K562 (cell line): ENCODE measurements at places on chromosomes 3 and 15. TPM values are rescaled to one million over a fixed set of nuclear protein-coding genes. Genes with fewer than 3 reads are reported as not detected.

BOC gene
- not detected in 2 replicates for total RNA-seq

CCDC39 gene
- total RNA-seq: not detected in 2 replicates

GRCh38 chr3:173395412-173396181 is 1.9 kb upstream of the NLGN1 start:
- H3K36me3 ChIP-seq: no peaks in the 10 kb centered on the region
- H3K27me3 ChIP-seq: no peaks in the 10 kb centered on the region
- no peak overlapping the region for H3K27ac ChIP-seq
- H3K4me1 ChIP-seq: no peaks in the 10 kb centered on the region
- peak overlapping the region; percentile 10; the same call in 1 of the 2 replicates for H3K4me3 ChIP-seq
- DNase-seq: peak; percentile 23

DNA sequence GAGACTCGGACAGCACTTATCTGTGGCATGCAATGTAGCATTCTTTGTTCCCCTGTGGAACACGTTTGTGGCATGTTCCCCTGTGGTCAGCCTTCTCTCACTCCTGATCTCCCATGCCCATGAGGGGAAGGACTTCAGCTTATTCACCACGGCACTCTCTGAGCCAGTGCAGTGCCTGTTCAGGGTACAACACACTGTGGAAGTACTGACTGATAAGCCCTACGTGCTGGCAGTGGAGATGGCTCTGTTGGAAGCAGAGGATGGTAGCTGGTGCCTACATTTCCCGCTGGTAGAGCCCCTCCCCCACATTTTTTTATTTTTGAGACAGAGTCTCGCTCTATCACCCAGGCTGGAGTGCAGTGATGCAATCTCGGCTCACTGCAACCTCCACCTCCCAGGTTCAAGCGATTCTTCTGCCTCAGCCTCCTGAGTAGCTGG is 43.5 kb upstream of the ETV5 start:
- H3K27ac ChIP-seq: no peak overlapping the region
- H3K4me1 ChIP-seq: no peaks in the 10 kb centered on the region
- no peak for DNase-seq
- H3K36me3 ChIP-seq: no peaks in the 10 kb centered on the region

DNA sequence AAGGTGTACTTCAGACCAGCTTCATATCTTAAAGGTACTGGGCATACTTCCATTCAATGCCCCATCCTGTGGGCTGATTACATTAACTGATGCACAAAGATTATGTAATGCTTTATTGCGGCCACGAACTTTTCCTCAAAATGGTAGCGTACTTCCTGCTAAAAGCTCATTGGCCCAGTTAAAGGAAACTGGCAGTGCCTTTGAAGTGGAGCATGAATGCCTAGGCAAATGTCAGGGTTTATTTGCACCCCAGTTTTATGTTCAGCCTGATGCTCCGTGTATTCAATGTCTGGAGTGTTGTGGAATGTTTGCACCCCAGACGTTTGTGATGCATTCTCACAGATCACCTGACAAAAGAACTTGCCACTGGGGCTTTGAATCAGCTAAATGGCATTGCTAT is 3.4 kb downstream of the SKIL start:
- H3K27me3 ChIP-seq: no peaks in the 10 kb centered on the region
- H3K36me3 ChIP-seq: peaks cover 25% of the 10 kb centered on the region
- peaks cover 9% of the 10 kb centered on the region for H3K4me1 ChIP-seq

ZCWPW2 gene
- total RNA-seq: 0.47 and 0.60 TPM in 2 replicates

DNA sequence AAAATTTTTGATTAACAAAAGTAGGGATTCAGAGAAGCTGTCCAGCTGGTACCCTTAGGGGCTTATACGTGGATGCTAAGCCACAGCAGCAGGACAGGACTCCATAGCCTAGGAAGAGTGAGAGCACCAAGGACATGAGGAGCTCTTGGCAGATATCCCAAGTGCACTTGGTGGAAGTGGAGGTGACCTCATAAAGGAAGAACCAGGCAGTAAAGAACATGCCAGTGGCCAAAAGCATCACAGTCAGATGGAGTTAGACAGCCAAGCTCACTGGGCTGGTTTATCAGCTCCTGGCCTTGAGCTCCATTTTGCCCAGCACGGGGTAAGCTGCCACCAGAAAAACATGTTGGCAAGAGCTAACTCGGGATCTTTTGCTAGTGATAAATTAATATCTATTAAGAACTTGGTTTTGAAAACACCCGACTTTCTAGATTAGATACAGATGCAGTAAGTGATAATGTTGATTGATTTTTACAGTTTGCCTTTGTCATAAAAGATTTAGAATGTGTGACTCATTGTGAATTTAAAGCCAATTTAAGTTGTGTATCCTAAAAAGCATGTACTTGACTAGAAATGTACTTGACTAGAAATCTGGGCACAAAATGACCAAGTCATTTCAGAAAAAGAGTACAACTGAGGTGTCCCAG is 108.0 kb downstream of the CMSS1 start:
- peaks cover 8% of the 10 kb centered on the region; the same call in 2 of the 3 replicates for H3K4me1 ChIP-seq
- H3K4me3 ChIP-seq: no peak overlapping the region
- no peak for DNase-seq
- no peak overlapping the region for H3K27ac ChIP-seq

PHC3 gene
- 16.9 and 21.5 TPM in 2 replicates for total RNA-seq

DNA sequence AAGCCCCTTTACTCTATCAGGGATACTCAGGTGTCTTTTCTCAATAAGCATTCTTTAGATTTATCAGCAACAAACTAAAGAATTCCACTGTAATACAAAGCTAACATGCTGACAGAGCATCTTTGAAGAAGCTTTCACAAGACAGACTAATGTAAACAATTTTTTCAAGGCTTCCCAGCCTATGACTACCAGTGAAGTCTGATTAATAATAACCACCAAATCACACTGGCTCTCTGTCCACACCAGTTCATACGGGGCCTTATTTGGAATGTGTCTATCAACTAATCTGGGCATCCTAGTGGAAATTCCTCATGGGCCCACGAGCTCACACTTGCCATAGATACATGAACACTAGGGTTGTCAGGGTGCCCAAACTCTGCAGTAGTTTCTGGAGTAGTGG is 84.5 kb downstream of the EFL1 start:
- no peak for DNase-seq
- no peak overlapping the region for H3K27ac ChIP-seq
- H3K36me3 ChIP-seq: no peaks in the 10 kb centered on the region

DNA sequence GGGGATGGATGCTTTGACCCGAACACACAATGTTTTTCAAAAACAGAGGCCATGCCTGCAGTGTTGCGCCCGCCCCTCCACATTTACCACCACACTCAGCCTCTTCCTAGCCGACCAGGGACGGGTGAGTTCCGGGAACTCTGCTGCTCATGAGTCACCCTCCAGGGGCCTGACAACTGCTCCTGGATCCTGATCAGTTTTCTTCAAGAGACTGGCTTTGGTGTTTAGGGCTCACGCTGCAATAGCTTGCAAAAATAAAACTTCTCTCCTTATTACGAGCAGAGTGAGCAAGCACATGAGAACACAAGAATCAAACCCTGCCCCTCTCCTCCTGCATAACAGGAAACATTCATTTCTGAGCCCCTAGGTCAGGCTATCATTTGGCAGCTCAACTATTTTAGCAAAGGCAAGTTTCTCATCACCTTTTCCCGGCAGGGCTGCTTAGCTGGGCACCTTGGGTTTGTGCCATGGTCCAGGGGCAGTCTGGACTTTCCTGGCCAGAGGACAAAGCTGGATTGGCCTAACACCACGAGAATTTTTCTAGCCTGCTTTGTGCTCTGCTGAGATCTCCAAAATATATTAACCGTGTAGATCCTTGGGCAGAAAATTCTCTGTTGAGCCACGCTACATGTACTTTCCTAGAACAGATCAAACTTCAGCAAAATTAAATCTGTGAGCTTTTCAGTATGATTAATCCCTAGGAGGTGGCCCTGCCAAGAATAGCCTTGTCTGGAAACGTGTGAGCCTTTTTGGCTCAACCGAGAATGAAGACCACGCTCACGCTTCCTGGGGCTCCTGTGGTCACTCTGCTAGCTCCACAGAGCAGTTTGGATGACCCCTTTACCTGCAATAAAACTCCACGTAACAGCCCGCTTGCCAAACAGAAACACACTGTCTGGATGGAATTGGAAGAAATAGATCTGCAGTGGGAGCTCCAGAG is 52.7 kb upstream of the SPATA12 start:
- peak; percentile 47 for DNase-seq
- H3K4me3 ChIP-seq: no peak overlapping the region
- peak overlapping the region; percentile 61 for H3K27ac ChIP-seq
- H3K36me3 ChIP-seq: no peaks in the 10 kb centered on the region
- H3K27me3 ChIP-seq: no peaks in the 10 kb centered on the region

GRCh38 chr3:161028555-161029153 is 76.5 kb downstream of the B3GALNT1 start:
- H3K27me3 ChIP-seq: no peaks in the 10 kb centered on the region
- no peaks in the 10 kb centered on the region for H3K4me1 ChIP-seq
- H3K4me3 ChIP-seq: no peak overlapping the region
- H3K36me3 ChIP-seq: no peaks in the 10 kb centered on the region
- no peak for DNase-seq

RHOV gene
- 1.9 and 2.0 TPM in 2 replicates for total RNA-seq

DNA sequence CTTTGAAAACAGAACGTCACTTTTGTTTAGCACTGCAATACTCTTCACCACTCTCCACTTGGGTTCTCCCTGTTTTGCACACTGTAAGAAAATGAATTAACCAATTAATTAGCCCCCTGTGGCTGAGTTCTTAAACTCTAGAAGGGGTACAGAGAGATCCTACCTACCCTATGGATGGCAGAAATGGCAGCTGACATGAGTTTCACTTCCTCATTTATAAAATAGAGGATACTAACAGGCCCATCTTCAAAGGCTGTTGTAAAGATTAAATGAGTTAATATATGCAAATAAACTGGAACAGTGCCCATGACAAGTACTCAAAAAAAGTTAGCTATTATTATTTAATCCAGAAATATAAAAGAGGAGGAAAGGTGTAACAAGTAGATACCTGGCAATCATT is 36.9 kb downstream of the SUCLG2 start:
- peaks cover 16% of the 10 kb centered on the region; the same call in 2 of the 3 replicates for H3K36me3 ChIP-seq
- no peaks in the 10 kb centered on the region for H3K27me3 ChIP-seq
- H3K4me1 ChIP-seq: no peaks in the 10 kb centered on the region
- no peak overlapping the region for H3K27ac ChIP-seq

- H3K4me1 ChIP-seq: no peaks in the 10 kb centered on the region; the same call in 1 of the 2 replicates
- H3K27ac ChIP-seq: no peak overlapping the region
- H3K27me3 ChIP-seq: no peaks in the 10 kb centered on the region
- no peaks in the 10 kb centered on the region for H3K36me3 ChIP-seq
- no peak overlapping the region for H3K4me3 ChIP-seq
Measured at GRCh38 chr3:149879872-149880271, 66.9 kb downstream of the RNF13 start.

DNA sequence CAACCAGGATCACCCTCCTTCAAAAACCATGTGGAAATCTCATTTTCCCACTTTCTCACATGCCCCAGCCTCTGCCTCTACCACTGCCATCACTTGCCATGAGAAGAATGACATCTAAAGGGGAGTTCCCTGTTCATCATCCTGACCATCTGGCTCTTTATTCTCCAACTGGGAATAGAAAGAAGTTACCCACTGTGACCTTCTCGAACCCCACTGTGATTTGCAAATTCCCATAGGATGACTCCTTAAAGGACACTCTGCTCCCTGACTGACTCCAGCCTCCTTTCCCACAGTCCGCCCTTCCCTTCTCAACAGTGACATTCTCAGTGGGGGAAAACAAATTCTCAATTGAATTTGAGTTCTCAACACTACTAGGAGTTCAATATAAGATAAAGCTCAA is 440.5 kb downstream of the NR2F2 start:
- H3K27ac ChIP-seq: no peak overlapping the region
- H3K4me3 ChIP-seq: no peak overlapping the region
- H3K4me1 ChIP-seq: no peaks in the 10 kb centered on the region
- H3K27me3 ChIP-seq: no peaks in the 10 kb centered on the region
- DNase-seq: no peak

CYP1A2 gene
- not detected in 2 replicates for total RNA-seq

ATP2B2 gene
- total RNA-seq: not detected in 2 replicates

MEIS2 gene
- 34.3 and 34.9 TPM in 2 replicates for total RNA-seq

SERINC4 gene
- 0.16 and 0.22 TPM in 2 replicates for total RNA-seq

GRCh38 chr15:45628136-45628535 is 6.7 kb upstream of the SQOR start:
- no peaks in the 10 kb centered on the region for H3K36me3 ChIP-seq
- DNase-seq: no peak
- no peaks in the 10 kb centered on the region for H3K4me1 ChIP-seq
- no peak overlapping the region for H3K27ac ChIP-seq
- no peak overlapping the region for H3K4me3 ChIP-seq
- H3K27me3 ChIP-seq: no peaks in the 10 kb centered on the region; the same call in 2 of the 3 replicates

DNA sequence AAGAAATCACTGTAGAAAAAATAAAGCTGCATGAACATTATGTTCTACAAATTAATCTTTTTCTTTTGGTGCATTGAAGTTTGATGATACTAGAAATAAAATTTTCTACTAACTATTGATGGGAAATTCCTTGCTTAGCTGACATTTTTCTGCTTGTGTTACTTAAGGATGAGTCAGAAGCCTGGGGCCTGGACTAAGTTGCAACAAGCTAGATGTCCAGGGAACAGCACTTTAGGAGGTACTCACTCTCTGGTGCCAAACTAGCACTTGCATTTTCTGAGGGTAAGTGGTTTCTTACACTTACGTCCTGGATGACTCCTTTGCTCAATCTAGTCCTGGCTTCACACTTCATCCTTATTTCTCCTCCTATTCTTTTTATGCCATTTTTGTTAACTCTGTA is 945.1 kb downstream of the IGSF11 start:
- no peak overlapping the region for H3K27ac ChIP-seq
- no peak for DNase-seq
- H3K27me3 ChIP-seq: no peaks in the 10 kb centered on the region
- no peaks in the 10 kb centered on the region for H3K36me3 ChIP-seq
- H3K4me1 ChIP-seq: no peaks in the 10 kb centered on the region
- no peak overlapping the region for H3K4me3 ChIP-seq

GRCh38 chr15:57509126-57509525 is 82.6 kb upstream of the MYZAP start:
- no peaks in the 10 kb centered on the region for H3K4me1 ChIP-seq
- H3K27ac ChIP-seq: no peak overlapping the region
- peaks cover 16% of the 10 kb centered on the region; the same call in 2 of the 3 replicates for H3K27me3 ChIP-seq
- no peak for DNase-seq
- no peak overlapping the region for H3K4me3 ChIP-seq

DNA sequence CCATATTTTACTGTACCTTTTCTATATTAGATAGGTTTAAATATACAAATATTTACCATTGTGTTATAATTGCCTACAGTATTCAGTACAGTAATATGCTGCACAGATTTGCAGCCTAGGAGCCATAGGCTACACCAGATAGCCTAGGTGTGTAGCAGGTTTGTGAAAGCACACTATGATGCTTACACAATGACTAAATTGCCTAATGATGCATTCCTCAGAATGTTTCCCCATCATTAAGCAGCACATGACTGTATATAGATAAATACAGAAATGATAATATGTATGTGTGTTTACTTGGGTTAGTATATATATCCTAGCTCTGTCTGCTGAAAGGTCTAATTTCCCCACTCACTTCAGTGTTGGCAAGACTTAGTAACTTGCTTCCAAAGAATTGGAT is 65.8 kb downstream of the MYL3 start:
- no peaks in the 10 kb centered on the region for H3K4me1 ChIP-seq
- no peak for DNase-seq
- no peak overlapping the region for H3K4me3 ChIP-seq
- H3K27me3 ChIP-seq: no peaks in the 10 kb centered on the region
- no peaks in the 10 kb centered on the region for H3K36me3 ChIP-seq
- no peak overlapping the region for H3K27ac ChIP-seq
